ENCODE measurements at places on chromosomes 6 and 20.

- DNase-seq, result no peak
Observed at GRCh38 chr20:46299078-46299477, 9.2 kb downstream of the CDH22 start.

GRCh38 chr6:150978624-150979023 lies 113.1 kb downstream of the MTHFD1L start:
- no peak for DNase-seq

GRCh38 chr6:169959136-169960002 lies 207.9 kb downstream of the ERMARD start:
- DNase-seq, result peak; percentile 21

DNA sequence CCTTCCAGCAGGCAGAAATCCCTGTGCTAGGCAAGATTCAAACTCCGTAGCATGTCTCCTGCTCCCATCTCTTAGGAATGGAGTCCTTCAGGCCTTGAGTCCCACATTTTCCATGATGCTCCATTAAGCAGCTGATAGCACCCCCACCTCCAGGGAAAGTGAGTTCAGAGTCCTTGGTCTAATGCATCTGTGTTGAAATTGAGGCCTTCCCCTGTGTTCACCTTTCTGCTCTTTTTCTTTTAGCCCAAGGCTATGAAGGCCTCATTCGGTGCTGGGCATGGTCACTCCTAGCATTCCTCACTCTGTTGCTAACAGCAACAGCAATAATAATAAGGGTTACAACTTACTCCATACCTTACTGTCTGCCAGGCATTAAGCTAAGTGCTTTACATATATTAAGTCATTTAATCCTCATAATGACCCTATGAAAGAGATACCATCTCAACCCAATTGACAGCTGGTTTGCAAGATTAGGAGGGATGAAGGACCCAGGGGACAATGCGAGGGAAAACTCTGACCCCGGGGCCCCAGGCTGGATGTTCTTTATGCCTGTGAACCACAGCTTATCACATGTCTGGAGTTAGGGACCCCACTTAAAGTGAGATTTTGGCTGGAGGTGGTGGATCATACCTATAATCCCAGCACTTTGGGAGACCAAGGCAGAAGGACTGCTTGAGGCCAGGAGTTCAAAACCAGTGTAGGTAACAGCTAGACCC lies 17.5 kb upstream of the PANK2 start:
- DNase-seq, result no peak

DNA sequence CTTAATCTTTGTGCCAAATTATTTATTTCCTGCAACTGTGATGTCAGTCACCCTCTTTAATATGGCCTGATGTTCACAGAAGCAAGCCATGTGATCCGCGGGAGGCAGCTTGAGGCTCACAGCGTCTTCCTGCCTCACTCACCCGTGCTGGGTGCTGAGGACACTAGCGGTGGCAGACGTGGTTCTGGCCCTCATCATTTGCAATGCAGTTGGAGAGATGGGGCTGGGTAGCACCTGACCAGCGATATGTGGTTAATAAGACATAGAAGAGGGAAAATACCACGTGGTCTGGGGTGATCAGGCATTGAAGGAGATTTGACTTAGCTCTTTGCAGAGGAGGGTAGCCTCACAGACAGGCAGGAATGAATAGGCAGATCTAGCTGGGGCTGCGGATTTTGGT lies 264.7 kb downstream of the TMEM242 start:
- no peak for DNase-seq

GRCh38 chr6:111823831-111824607 lies 49.2 kb downstream of the FYN start:
- no peak for DNase-seq

GRCh38 chr6:109478222-109478805 lies 4.7 kb downstream of the ZBTB24 start:
- no peak for DNase-seq

DNA sequence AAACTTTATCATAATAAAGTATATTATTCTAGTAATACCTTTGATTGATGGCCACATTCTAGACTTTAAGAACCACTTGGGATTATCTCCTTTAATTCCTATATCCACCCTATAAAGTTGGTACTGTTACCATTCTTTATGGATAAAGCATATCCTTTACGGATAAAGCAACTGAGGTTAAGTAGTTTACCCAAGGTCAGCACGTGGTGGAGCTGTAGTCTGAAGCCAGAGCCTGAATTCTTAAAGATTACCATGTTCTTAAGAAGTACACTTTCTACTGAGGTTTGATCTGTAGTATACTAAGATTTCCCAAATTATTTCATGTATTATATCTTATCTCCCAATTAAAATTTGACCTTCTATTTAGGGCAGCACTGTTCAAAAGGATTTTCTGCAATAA lies 3.0 kb upstream of the NCOA7 start:
- DNase-seq, result no peak
